ENCODE measurements at places on chromosomes 2 and 18.
A peak's percentile ranks its signal among the peaks of the same experiment; 100 is the strongest.

DNA sequence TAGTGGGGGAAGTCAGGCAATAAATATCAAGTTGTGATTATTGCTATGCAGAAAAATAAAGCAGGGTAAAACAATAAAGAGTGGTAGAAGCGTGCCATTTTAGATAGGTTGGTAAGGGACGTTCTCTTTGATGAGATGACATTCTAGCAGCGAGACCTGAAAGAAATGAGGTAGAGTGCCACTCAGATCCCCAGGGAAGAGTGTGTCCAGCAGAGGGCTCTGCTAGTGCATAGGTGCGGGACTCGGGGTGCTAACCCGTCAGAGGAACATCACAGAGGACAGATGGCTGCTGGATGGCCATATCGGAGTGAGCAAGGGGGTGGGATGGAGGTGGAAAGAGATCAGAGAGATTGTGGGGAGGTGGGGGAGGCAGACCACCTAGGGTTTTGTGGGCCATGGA, 16.3 kb upstream of the GTF2A1L start:
- no peak for DNase-seq

DNA sequence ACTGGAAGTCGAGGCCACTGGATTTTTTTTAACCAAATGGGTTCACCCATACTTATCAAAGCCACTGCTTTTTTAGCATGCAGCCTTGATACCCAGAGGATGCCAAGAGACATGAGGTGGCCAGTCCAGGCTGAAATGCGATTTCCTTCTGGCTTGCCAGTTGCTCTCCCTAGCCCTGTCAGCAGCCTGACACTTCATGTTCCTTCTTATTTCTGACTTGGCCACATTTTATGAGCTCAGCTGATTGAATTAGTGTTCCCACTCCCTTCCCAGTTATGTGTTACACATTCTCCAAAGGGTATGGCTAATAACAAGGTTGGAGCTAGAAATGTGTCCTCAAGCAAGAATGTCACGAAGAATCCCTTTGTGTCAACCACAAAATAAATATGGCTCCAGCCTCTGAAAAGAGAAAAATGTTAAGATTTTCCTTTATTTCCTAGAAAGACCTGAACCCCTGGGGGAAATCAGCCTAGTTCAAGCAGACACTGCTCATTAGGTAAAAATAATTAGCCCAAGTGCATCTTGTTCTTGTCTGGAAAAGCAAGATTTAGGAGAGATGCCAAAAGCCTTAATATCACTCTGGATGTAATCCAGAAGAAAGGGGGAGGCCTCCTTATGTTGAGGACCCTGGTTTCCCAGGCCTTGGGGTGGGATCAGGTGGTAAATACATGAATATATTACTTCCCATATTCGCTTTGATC, 121.7 kb upstream of the TACR1 start:
- DNase-seq = no peak

- DNase-seq = peak; percentile 42
These were observed 14.5 kb downstream of the IL1R2 start for GRCh38 chr2:102005989-102006885.

DNA sequence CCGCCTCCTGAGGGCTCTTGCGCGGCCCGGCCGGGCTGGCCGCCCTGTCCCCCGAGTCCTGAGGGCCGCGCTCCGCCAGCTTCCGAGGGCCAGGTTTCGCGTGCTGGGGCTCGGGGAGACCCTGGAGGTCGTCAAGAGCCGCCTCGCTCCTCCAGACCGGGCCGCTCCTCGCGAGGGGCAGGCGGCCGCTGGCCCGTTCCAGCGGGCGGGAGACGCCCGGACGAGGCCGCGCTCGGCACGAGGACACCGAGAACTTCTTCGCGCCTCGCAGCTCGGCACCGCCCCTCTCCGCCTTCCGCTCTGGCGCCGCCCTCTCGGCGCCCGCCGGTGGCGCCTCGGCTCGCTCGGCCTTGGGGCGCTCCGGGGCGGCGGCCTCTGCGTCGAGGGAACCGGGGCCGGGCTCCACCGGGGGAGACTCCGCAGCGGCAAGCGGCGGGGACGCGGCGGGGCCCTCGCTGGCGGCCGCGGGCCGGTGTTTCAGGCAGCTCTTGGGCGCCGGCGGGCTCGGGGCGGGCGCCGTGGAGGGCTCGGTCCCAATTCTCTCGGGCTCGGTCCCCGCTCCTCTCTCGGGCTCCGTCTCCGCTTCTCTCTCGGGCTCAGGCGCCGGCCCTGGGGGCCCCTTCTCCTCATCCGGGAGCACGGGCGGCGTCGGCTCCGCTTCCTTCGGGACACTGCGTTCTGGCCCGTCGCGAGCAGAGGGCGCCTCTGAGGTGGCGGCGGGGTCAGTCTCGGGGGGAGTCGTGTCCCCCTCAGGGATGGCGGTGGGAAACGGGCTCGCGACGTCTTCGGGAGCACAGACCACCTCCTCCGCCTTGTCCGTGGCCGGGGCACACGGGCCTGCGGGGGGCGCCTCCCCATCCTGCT, 91.6 kb upstream of the MGAT4A start:
- DNase-seq = peak; percentile 60

DNA sequence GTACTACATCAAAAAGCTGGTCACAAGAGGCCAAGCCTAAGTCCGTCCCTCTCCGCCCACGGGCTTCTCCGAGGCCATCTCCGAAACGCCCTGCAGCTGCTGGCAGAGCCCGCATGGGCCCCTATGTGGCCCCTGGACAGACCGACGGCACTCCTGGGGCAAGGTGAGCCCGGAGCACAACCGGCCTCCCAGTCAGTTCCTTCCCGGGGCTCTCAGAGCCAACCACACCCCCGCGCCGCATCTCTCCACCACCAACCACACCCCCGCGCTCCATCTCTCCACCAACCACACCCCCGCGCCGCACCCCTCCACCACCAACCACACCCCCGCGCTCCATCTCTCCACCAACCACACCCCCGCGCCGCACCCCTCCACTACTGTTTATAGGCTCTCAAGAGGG, 93.5 kb downstream of the ZNF516 start:
- no peak for DNase-seq

- DNase-seq = no peak
These were observed 165.1 kb downstream of the ZNF521 start for GRCh38 chr18:25186871-25187270.
